ENCODE measurements at places on chromosomes 1 and 21. TPM values are rescaled to one million over a fixed set of nuclear protein-coding genes. Genes with fewer than 3 reads are reported as not detected.

- peak; percentile 70 for DNase-seq
Measured at GRCh38 chr21:33265664-33266049, 510 bp upstream of the IL10RB start.

DNA sequence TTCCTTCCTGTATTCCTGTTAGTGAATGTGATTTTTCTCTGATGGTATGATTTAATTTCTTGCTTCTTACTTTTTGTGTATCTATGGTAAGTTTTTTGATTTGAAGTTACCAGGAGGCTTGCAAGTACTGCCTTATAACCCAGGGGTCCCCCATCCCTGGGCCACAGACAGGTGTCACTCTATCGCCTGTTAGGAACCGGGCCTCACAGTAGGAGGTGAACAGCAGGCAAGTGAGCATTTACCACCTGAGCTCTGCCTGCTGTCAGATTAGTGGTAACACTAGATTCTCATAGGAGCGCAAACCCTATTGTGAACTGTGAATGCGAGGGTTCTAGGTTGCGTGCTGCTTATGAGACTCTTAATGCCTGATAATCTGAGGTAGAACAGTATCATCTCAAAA, 143.3 kb downstream of the RPS6KC1 start:
- no peak for DNase-seq

- DNase-seq: no peak
Measured at GRCh38 chr1:27139980-27140379, 14.9 kb downstream of the SLC9A1 start.

The TRIM17 gene
- total RNA-seq: 4.5 TPM

GRCh38 chr1:246364415-246364941, 142.6 kb downstream of the SMYD3 start:
- no peak for DNase-seq

DNA sequence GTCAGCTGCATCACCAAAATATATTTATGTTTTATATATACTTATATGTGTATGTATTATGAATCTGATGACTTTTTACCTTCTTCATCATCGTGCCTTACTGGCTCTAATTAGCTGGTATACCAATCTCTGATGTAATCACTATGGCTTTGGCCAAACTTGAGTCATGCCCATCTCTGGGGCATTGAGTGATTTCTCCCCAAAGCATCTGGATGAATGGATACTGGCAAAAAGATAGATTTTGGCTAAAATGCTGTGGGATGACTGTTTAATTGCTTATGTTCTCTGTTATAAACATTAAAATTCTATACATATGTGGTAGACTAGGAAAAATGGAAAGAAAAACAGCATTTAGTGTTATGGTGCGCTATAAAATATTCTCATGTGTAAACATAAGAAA, 19.6 kb downstream of the CDKN2C start:
- no peak for DNase-seq

GRCh38 chr1:163055531-163055930, 13.6 kb upstream of the RGS4 start:
- no peak for DNase-seq

- DNase-seq: no peak
Measured at GRCh38 chr1:55773211-55773940, 558.2 kb upstream of the USP24 start.

DNA sequence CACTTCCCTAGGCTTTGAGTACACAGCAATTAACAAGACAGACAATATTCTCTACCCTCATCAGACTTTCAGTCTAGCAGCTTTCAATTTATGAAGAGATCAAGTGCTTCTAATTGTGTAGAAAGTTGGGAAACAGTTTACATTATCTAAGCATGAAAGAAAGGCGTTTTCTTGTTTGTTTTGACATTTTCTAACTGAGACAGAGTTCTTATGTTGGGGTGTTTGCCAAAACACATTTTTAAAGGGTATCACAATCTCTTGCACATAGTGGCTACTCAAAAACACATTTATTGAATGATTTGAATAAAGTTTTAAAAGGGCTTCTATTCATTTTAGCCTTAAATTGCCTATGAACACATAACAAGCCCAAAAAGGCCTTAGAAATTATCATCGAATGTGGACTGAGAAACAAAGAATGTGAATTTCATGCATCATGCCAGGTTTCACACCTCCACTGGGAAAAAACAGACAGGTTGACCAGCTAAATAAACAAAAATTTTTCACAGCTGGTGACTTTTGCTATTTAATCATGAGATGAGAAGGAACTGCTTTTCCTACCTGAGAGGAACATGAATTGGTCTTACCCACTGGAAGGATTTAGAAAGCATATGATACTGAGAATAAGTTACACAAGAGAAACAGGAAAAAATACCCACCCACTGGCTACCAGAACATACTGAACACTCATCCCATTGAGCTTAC, 394.5 kb upstream of the PKN2 start:
- no peak for DNase-seq

The MXRA8 gene
- 4.9 TPM for total RNA-seq

Measured in Caco-2 (cell line).